ENCODE measurements at places on chromosomes 16 and 17.

- DNase-seq, result no peak
Observed at GRCh38 chr16:85167589-85168537, 55.6 kb upstream of the CIBAR2 start.

- DNase-seq, result no peak
Observed at GRCh38 chr16:86761111-86762031, 183.0 kb downstream of the FOXL1 start.

- DNase-seq, result no peak
Observed at GRCh38 chr16:11759163-11759834, 16.6 kb upstream of the TXNDC11 start.

DNA sequence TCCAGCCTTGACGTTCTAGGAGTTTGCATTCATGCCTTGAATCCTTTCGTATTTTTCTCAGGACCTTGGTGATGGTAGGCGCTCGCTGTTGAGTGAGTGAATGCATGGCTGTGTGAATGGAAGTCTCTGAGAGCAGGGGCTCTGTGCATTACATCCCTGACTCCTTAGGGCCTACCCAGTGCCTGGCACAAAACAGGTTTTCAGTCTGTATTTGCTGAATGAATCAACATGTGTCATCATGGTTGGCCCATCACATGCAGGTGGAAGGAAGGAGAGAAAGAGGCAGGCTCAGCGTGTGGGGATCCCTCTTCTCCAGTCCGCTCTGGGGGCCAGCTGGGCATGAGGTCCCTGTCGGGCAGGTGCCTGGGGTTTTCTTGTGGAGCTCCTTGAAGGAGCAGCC lies 8.7 kb downstream of the RAP1GAP2 start:
- DNase-seq, result no peak

DNA sequence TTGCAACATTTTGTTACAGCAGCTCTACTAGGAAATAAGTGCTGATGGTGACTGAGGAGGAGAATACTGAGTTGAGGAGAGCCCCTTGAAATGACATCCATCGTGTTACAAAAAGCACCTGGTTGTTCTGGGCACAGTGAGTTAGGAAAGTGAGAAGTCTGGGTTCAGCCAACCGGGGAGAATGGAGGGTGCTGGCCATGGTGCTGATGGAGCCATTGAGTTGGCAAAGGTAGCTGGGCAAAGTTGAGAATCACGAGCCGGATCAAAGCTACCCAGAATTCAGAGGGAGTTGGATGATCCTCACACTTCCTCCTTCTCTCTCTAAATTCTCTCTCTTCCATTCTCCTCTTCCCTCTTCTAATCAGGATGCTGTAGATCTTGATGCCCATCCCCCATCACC lies 35.0 kb upstream of the ASIC2 start:
- DNase-seq, result no peak
